ENCODE measurements at places on chromosomes 1 and 21. TPM values are rescaled to one million over a fixed set of nuclear protein-coding genes. Genes with fewer than 3 reads are reported as not detected.

The TRIM45 gene
- 18.2 TPM for polyA plus RNA-seq

The GABPA gene
- polyA plus RNA-seq = 3.7 TPM

The NBPF6 gene
- not detected for polyA plus RNA-seq

The OSCP1 gene
- 9.8 TPM for polyA plus RNA-seq

The TMEM59 gene
- polyA plus RNA-seq = 59.9 TPM

The ITLN2 gene
- polyA plus RNA-seq = not detected

The ERICH3 gene
- 0.42 TPM for polyA plus RNA-seq

The MATN1 gene
- polyA plus RNA-seq = not detected

The PTGS2 gene
- polyA plus RNA-seq = 0.23 TPM

DNA sequence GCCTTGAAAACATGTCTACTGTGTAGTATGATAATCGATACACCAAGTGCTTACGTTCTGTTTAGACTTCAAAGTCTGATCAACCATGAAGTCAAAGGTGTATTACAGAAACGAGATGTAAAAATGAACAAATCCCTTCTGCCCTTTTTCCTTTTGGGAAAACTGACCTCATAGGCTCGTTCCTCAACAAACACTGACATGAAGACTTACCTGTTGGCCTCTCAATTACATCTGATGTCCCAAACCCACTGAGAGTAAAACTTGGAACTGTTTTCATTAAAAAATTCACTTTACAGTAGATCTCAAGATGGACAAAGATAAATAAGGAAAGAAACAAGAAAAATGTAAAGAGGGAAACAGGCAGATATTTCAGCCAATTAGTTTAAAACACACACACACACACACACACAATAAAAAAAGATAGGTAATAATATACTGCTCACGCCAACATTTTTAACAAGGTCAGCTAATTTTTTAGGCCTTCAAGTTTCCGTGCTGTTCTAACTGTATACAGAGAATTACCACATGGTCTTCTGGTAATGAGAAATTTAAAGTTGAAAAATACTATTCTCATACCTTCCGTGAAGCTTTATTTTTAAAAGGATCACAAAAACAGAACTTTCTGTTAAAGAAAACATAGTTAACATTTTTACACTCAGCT lies 2.1 kb downstream of the HMGN1 start:
- DNase-seq = no peak

- no peak for DNase-seq
Measured at GRCh38 chr1:177592624-177593023, 377.2 kb downstream of the SEC16B start.

- DNase-seq = no peak
Measured at GRCh38 chr1:178768423-178768822, 43.4 kb downstream of the RALGPS2 start.

- no peak for DNase-seq
Measured at GRCh38 chr1:231799363-231799986, 172.9 kb downstream of the DISC1 start.

DNA sequence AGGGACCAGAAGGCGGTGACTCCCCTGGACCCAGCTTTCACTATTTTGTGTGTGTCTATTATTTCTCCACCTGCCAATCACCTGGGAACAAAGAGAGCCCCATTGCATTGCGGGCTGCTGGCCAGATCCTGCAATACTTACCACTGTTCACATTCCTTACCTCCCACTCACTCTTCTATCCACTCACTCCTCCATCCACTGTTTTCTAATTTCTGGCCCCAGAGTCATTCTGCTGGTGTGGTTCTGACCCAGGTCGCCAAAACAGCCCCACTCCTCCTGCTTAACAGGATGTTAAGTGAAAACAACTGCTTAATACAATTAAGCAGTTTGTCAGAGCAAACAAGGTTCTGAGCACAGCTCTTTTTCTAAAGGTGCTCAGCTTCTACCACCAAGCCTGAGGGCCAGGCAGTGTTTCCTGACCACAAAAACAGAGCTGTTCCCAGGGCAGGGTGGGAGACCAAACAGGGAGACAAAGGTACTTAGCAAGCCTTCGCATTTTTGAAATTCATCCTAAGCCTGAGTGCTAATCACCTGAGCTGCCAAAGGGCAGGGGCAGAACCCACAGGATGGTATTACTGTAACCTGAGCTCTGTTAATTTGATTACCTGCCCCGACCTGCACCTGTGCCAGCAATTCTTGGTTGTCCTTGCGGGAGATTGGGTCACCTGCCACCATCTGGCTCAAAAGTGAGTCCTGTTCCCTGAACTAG lies 38.5 kb upstream of the EFCAB14 start:
- peak; percentile 58 for DNase-seq

- DNase-seq = no peak
Measured at GRCh38 chr1:13590486-13590885, 6.9 kb downstream of the PDPN start.

DNA sequence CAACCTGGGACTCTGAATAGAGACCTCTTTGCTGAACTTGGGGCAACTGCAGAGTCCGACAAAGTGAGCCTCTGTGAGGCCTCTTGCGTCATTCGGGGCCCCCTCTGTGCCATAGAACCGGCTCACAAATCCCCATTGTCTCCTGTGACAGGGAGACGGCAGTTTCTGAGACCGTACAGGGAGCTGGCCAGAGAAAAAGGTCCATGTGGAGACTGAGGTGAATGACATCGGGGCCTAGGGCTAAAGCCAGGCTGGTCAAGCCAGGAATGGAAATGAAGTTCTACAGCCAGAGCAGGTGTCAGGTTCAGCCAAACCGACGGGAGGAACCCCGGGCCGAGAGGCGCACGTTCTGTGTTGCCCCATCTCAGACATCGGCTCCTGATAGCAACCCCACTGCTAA lies 37.1 kb upstream of the TRIM67 start:
- DNase-seq = no peak

DNA sequence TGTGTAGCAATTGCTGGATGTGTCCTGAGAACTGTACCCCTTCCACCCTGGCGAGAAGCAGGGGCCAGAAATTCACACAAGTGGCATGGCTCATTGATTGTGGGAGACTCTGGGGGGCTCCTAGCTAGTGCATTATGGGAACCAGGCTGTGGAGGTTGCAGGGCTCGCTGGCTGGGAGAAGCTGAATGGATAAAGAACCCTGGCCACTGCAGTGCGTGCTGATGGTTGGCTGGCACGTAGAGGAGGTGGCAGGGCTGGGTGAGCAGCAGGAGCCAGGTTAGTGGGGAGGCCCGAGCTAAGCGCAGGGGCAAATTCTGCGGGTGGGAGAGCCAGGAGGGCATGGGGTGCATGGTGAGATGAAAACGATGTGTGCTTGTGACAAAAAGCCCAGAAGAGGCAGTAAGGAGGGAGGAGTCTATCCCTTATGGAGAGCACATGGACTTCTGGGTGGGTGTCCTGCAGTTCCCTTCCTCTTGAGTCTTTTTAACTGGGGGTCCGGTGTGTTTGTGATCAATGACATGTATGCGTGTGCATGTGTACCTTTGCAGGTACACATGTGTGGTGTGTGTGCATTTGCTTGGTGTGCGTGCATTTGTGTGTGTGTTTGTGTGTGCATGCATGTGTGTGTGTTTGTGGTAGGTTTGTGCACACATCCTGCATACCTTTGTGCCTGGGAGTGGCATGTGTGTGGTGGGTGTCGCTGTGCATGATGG lies 3.6 kb downstream of the GUK1 start:
- DNase-seq = no peak

DNA sequence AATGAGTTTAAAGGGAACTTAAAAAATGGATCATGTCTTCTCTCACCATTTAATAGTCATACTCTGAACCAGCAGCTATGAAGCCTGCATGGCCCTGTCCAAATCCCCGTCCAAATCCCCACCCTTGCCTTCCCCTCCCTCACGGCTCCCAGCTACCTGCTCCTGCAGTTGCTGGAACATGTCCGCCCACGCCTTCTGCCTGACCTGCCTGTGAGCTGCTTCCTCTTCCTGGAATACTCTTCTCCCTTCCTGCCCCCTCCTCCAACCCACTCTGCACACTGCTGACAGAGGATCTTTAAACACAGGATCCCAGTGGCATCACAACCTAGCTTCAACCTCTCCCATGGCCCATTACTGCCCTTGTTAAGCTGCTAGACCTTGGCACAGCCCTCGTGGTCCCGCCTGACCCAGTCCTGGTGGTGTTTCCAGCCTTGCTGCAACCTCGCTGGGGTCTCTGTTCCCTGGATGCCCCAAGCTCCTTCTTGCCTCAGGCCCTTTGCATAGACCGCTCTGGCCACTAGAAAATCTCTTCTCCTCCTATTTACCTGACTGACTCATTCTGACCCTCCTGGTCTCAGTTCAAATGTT lies 118.3 kb downstream of the PTPRU start:
- no peak for DNase-seq

GRCh38 chr1:244303610-244303969 lies 148.1 kb downstream of the ADSS2 start:
- no peak for DNase-seq

DNA sequence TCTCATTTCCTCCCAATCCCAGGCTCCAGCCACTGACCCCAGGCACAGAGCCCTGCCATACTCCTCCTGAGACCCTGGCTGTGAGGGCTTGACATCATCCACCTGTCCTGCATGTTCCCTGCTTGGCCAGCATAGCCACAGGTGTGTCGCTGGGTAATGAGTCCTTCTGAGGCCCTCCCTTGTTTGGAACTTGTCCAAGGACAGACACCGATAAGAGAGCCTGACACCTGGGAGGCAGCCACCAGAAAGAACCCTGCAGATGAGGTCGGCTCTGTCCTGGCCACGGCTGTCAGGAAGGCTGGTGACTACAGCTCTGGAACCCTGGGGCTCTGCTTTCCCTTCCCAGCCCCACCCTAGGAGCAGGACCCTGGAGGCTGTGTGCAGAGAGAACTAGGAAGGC lies 34.6 kb downstream of the TMEM63A start:
- no peak for DNase-seq

GRCh38 chr1:148290881-148291280 lies 138.8 kb upstream of the NBPF11 start:
- DNase-seq = no peak

DNA sequence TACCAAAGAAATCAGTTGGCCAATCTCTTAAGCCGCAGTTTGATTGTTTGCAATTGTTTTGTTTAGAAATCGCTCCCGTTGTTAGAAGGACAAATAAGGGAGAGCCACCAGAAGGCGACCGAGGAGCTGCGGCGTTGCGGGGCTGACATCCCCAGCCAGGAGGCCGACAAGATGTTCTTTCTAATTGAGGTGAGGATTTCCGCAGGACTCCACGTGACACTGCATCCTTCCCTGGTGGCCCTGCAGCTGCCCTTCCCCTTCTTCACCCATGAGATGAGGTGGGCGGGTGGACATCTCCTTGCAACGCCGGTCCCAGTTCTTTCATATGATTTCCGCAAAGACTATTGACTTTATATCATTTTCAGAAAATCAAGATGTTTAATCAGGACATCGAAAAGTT lies 27.2 kb upstream of the MX1 start:
- DNase-seq = no peak

DNA sequence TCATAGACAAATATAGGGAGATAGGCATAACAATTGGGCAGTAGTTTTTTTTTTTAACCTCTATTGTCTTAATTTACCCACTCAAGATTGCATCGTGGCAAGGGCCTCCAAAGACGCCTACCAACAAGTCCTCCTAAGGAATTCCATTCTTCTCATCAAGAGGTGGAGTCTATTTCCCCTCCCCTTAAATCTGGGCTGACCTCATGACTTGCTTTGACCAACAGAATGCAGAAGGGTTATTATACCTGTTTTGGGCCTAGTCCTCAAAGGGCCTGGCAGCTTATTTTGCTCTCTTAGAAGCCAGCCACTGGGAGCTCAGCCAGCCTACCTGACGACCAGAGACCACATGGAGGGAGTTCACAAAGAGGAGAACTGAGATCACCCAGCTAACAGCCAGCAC lies 92.3 kb downstream of the COQ8A start:
- DNase-seq = no peak

DNA sequence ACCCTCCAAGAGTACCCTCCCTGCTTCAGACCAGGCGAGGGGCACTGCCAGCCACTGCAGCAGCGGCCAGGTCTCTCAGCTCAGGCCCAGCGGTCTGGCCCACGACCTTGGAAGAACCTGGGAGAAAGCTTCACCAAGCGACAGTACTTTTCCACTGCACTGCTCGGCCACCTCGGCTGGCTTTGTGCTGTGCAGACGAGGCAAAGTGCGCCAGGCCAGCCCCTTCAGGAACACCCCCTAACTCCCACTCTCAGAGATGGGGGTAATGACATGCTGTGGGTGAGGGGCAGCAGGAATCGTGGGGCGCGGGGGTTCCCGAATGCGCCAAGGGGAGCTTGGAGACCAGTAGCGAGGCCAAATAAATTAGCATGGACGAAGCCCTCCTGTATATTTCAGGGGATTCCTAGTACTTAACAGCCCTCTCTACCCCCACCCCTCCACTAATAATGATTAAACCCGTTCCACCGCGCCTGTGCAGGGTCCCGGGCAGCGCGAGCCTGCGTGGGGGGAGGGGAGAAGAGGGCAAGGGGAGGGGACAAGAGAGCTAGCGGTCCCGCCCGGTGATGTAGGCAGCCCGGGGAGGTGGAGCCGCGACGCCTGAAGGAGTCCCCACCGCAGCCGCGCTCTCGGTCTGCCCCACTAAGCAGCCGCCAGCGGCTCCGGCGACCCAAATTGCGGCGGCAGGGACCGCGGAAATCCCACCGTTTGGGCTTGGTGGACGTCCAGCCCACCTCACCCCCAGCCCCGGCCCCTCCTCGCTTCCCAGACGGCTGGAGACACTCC lies at the start of gene FAM43B:
FAM43B (plus strand) TSS at position 629 of the 783 bp plus-strand sequence. CDS start 401 bp downstream, outside the sequence.
- DNase-seq = no peak

DNA sequence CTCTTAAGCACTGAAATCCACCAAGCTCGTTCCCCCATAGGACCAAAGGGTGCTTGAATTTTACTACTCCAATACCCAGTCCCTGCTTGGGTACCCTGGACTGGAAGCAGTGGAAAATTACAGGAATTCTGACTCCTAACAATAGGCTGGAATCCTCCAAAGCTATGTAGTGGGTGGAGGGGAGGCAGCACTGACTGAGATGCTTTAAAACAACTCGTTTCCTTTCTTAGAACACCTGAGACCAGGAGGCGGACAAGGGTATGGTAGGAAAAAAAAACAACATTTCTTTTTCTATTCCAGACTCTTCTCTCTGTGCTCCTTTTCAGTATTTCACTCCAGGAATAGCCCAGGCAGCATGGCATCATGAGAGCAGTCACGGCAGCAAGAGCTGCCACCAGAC lies 2.3 kb downstream of the PEF1 start:
- no peak for DNase-seq

DNA sequence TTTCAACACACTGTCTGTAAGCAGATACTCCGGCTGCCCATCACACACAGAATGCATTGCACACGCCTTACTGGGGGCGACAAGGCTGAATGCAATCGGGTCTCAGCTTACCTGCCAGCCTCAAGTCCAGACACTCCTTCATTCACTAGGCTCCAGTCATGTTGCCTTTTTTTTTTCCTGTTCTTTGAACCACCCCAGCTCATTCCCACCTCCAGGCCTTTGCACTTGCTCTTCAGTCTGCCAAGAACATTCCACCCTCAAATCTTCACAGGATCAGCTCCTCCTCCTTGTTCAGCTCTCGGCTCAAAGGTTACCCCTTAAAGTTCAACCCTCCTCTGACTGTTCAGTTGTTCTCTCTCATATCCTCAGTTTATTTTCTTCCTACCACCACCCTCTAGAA lies 181.9 kb upstream of the ESRRG start:
- DNase-seq = no peak
